ENCODE measurements at places on chromosomes 6 and 20.

DNA sequence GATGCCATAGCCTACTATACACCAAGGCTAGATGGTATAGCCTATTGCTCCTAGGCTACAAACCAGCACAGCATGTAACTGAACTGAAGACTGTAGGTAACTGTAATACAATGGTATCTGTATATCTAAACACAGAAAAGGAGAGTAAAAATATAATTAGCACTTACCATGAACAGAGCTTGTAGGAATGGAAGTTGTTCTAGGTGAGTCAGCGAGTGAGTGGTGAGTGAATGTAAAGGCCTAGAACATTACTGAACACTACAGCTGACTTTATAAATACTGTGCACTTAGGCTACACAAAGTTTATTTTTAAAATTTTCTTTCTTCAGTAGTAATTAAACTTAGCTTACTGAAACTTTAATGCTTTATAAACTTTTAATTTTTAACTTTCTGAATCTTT, 129.5 kb downstream of the BTBD9 start:
- no peak for DNase-seq

- DNase-seq = no peak
These were observed 15.0 kb downstream of the SPAG4 start for GRCh38 chr20:35630636-35631035.

DNA sequence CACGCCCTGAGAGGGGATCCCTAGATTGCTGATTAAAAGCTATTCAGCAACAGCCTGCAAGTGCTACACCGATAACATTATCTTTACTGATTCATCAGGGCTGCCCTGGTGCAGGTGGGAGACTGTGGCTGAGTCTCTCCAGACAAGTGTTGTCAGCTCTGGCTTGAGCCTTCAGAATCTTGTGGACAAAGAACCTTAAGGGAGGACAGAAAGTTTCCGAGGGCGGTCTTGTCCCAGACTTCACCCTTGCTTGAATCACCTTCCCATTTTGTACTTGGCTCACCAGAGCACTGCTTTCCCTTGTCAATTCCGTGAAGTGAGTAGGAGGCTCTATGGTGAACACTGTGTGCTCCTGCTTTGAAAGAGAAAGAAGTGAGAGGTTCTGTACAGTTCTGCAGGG, 88.6 kb upstream of the PCSK2 start:
- no peak for DNase-seq

- DNase-seq = no peak
These were observed 56.2 kb upstream of the EPB41L1 start for GRCh38 chr20:36098364-36098763.

DNA sequence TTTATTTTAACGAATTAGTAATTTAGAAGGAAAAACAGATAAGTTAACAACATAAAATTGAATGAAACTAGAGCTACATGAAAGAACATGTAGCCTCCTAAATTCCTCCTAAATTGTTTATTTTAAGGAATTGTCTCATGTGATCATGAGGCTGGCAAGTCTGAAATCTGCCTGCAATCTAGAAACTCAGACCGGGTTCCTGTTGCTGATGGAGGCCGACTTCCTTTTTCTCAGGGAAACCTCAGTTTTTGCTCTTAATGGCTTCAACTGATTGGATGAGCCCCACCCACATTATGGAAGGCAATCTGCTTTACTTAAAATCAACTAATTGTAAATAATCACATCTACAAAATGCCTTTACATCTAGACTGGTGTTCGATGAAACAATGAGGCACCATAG, 267.6 kb upstream of the PRND start:
- DNase-seq = no peak

GRCh38 chr6:108796875-108797274, 51.3 kb upstream of the ARMC2 start:
- DNase-seq = no peak

DNA sequence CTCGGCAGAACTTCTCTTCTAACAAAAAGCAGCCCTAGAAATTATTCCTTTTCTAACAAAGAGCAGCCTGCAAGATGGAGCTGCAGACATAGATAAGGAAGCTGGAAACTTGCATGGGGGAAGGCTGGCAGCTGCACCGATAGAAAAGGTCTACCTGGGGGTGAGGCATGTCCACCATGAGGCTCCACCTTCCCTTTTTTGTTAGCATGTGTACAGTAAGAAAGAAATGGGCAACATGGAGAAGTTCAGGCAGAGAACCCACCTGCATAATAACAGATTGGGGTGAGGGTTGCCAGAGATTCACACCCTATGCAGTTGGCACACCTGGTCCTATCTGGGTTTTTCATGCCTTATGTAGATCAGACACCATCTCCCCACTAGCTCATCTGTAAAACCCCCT, 25.4 kb downstream of the ZNF311 start:
- no peak for DNase-seq

GRCh38 chr6:21748343-21749056, 154.9 kb downstream of the SOX4 start:
- peak; percentile 13 for DNase-seq

Measured in SHP77 (cell line).